RWPE2 (cell line): ENCODE measurements at places on chromosomes 5 and 9.

GRCh38 chr9:125455876-125456275, 194.2 kb downstream of the GAPVD1 start:
- H3K4me3 ChIP-seq = no peak overlapping the region
- H3K4me1 ChIP-seq = no peaks in the 10 kb centered on the region
- no peaks in the 10 kb centered on the region for H3K27me3 ChIP-seq

GRCh38 chr5:89452081-89452480, 569.1 kb upstream of the MEF2C start:
- no peak for DNase-seq
- no peaks in the 10 kb centered on the region for H3K4me1 ChIP-seq
- no peak overlapping the region for H3K4me3 ChIP-seq

DNA sequence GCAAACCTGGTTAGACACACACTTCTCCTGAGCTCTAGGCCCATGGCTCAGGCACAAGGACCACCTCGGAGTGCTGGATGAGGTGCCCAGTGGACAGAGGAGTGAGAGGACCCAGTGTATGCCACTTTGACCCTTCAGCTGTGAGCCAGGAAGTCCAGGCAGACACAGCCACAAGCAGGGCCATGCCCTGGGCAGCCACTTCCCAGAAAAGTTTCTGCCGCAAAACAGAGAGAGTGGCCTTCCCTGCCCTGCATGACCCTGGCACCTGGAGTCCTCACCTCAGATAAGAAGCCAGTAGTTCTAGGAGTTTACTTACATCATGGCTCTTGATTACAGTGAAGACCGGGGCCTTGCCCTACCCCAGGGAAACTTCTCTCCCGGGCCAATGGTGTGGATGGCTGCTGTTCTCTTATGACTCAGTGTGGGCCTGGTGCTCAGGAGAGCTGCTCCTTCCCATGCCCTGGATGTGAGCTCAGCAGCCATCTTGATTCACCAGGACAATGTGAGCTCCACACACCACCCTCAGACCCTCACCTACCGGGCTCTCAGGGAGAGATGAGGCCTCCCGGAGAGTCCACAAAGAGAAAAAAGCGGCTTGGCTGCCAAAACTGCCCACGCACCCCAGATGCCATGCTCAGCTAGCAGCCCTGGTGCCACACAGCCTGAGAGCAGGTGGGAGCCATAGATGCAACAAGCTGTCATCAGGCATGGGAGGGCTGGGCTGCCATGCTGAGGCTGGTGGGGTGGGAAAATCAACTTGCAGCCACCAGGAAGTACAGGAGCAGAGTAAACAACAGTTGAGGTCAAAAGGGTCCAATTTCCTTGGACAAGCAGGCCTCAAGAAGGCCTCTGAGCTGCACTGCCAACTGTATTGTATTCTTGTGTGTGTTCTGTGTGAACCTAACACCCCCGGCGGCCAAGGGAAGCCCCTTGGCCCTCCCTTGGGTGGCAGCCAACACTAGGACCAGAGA, 11.7 kb upstream of the IRF1 start:
- H3K27me3 ChIP-seq = no peaks in the 10 kb centered on the region
- no peak overlapping the region for H3K4me3 ChIP-seq
- no peak for DNase-seq
- no peak overlapping the region for H3K27ac ChIP-seq
- H3K4me1 ChIP-seq = peaks cover 17% of the 10 kb centered on the region

DNA sequence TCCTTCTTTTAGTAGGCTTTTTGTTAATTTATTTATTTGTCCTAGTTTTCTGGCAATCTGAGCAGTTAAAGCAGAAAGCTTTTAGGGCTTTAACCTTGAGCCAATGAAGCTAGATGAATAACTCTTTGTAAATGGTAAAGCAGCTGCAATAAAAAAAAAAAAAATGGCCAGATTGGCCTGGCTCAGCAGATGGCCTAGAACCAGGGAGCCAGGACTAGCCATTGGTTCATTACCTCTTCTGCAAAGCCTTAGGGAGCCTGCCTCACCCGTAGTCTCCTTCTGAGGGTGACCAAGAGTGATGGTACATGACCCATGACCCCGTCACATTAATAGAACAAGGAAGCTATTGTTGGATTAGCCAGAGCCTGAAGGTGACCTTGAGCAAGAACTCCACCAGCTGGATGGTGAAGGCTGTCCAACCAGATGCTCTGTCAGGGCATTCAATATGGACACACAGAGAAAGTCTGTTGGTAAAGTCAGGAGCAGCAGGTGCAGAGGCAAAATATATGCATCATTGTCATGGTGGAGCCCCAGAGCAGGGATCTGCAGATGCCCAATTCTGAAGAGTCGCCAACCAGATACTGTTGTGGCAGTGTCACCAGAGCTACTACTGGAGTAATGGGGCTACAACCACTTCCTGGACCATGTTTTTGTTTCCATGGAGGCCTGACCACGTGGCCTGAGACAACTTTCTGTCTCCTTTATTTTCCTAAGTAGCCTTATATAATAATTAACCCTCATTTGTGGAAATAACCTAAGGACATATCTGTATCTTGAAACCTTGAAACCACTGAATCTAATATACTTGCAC, 100.7 kb downstream of the MTX3 start:
- no peak overlapping the region for H3K4me3 ChIP-seq
- H3K4me1 ChIP-seq = no peaks in the 10 kb centered on the region
- no peaks in the 10 kb centered on the region for H3K27me3 ChIP-seq
- no peak overlapping the region for H3K27ac ChIP-seq

DNA sequence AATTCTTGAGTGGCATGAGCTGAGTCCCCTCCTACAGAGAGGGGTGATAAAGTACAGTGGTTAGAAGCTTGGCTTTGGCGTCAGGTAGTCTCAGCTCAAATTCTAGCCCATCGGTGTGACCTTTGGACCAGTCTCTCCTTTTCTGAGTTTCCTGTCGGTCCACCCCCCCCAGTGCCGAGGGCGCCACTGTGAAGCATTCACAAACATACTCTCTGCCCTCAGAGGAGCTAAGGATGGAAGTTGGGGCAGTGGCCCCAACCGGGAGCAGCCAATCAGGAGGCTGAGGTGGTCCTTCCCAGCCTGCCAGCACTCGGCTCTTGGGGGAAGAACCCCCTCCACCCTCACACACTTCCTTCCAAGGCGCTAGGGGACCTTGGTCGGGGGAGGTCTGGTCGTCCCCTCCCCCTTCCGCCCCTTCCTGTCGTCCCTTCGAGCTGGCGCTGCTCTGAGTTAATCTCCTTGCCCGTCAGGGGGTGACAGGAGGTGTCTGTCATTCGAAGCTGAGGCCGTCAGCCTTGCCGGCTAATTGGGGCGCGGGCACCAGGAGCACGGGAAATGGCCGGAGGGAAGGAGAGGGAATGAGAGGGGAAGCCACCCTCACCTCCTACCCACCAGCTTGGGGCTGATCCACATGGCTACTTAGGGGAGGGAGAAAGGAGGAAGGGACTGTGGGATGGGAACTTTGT, 53.0 kb downstream of the CXXC5 start:
- H3K4me3 ChIP-seq = no peak overlapping the region
- no peaks in the 10 kb centered on the region for H3K4me1 ChIP-seq
- H3K27me3 ChIP-seq = no peaks in the 10 kb centered on the region
- DNase-seq = no peak

DNA sequence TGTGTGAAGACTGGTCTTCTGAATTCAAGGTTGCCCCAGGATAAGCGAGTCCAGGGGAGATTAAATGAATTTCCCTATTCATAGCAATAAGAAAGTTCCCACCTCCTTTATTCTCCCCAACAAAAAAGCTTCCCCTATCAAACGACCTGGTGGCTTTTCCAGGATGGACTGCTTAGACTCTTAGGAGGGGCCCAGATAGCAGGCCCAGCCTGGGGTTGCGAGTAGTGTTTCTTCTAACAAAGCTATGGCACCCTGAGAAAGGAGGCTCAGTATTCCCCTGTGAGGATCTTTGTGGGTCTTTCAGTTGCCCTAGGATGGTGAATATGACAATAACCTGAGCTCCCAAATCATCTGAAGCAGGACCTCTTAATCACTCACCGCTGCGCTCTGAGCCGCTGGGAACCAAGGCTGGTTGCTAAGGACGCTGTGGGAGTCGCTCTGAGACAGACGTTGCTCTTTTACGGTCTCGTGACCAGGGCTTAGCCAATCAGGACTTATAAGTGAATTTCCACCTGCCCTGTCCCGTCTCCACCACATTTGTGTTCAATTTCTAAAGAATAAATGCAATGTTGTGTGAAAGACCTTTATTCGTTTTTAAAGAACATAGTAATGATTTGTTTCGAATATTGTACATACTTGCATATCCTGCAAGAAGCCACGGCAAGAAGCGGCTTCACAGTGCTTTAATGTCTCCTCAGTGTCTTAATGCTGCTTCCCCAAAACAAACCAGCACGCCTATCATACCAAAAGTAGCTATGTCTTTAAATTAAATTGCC, at the start of gene TMEM232:
TMEM232 (minus strand) TSS at position 423 of the 776 bp plus-strand sequence. CDS start 59,319 bp downstream, outside the sequence.
- no peaks in the 10 kb centered on the region for H3K4me1 ChIP-seq
- H3K27me3 ChIP-seq = no peaks in the 10 kb centered on the region
- peak within 1 kb of the TSS; percentile 30 for H3K4me3 ChIP-seq
- no peaks in the 10 kb centered on the region; the same call in 1 of the 2 replicates for H3K36me3 ChIP-seq
- no peak within 1 kb of the TSS for H3K27ac ChIP-seq

- peaks cover 41% of the 10 kb centered on the region for H3K4me1 ChIP-seq
- H3K4me3 ChIP-seq = no peak overlapping the region
- no peak for DNase-seq
- H3K36me3 ChIP-seq = peaks cover 20% of the 10 kb centered on the region
These were observed 1.8 kb downstream of the OTULIN start for GRCh38 chr5:14666357-14666756.

DNA sequence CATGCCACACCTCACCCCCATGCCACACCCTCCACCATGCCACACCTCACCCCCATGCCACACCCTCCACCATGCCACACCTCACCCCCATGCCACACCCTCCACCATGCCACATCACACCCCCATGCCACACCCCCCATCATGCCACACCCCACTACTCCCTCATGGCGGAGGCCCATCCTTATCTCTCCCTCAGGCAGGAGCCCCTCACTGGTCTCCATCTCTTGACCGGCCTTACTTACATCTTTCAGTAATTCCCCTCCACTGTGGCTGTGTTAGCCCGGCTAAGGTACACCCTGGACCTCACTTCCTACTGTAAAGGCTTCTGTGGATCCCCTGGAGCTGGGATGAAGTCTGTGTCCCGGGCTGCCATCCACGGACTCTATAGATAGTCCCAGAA, 102.0 kb downstream of the OLFM1 start:
- H3K4me1 ChIP-seq = no peaks in the 10 kb centered on the region
- H3K27ac ChIP-seq = no peak overlapping the region
- no peak for DNase-seq
- H3K27me3 ChIP-seq = peaks cover 30% of the 10 kb centered on the region
- H3K36me3 ChIP-seq = no peaks in the 10 kb centered on the region
